ENCODE measurements at places on chromosomes 7 and 10.

DNA sequence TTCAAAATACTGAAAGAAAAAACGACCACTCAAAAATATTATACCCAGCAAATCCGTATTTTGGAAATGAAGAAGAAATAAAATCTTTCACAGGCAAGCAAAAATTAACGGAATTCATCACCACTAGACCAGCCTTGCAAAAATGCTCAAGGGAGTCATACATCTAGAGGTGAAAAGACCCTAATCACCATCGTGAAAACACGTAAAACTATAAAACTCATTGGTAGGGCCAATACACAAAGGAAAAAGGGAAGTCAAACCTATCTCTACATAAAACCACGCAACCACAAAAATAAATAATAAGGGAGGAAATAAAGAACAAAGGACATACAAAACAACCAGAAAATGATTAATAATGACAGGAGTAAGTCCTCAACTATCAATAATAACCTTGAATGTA is 6.6 kb upstream of the AKR1B1 start:
- no peak for DNase-seq

DNA sequence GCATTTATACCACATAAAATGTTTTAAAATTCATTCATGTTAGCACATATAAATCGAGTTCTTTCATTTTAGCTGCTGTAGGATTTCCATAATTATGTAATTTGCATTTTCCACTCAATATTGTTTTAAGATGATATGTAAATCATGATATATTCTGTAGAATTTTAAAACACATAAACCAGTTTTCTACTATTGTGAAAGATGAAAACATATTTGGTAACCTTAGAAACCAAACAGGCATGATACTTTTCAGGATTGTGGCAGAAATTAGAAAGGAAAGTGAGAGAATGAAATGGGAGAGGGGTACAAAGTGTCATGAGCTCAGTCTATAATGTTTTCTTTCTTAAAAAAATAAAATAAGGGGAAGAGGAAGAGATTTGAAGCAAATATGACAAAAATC is 269.3 kb downstream of the PPP1R3A start:
- no peak for DNase-seq

DNA sequence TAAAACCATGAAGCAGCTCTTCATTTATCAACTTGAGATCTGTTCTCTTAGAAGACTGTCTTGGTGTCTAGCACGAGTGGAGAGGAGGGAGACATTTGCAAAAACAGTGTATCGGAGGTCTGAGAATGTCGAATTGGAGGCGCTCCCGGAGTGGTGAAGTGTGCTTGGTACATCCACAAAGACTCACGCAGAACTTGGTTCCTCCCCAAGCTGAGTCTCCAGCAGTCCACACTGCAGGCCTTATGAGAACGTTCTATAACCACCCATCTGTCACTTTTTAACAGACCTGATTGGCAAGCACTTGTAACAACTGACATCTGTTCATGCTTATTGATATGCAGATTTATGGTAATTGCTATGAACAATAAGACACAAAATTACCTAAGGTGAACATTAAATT is 261.6 kb downstream of the CELF2 start:
- no peak for DNase-seq

DNA sequence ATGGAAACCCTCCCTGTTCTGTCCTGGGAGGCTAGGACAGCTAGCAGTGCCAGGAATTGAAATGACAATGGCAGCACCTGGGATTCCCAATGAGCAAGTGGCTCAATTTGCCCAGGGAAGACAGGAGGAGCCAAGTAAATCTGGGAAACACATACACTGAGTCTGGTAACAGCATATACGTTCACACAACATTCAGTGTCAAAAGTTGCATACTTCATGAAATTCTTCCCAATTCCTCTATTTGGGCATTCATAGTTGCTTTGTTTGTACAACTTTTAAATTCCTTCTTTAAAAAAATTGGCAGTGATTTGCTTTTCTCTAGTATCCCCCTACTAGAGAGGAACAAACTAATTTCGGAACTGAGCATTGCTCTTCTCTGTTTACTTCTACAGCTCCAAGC is 2.9 kb upstream of the FRMD4A start:
- DNase-seq: no peak

GRCh38 chr7:41098846-41099245 is 604.0 kb downstream of the INHBA start:
- DNase-seq: no peak

- DNase-seq: no peak
Observed at GRCh38 chr10:93402192-93402591, 79.9 kb downstream of the MYOF start.

DNA sequence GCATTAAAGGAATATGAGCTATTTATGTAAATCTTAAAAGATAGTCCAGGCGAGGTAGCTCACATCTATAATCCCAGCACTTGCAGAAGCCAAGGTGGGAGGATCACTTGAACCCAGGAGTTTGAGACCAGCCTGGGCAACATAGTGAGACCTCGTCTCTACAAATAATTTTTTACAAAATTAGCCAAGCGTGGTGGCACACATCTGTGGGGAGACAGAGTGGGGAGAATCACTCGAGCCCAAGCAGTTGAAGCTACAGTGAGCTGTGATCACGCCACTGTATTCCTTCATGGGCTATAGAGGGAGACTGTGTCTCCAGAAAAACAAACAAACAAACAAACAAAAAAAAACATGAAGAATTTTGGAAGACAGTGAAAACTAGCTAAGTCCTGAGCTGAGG is 28.4 kb downstream of the HERC4 start:
- DNase-seq: no peak

DNA sequence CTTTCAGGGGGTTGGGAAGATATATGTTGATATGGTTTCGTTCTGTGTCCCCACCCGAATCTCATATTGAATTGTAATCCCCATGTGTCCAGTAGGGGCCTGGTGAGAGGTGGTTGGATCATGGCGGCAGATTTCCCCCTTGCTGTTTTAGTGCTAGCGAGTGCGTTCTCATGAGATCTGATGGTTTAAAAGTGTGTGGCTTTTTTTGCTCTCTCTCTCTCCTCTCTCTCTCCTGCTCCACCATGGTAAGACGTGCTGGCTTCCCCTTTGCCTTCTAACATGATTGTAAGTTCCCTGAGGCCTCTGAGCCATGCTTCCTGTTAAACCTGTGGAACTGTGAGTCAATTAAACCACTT is 68.4 kb upstream of the PDZD8 start:
- DNase-seq: no peak

GRCh38 chr10:72888151-72888638 is 5.3 kb upstream of the OIT3 start:
- no peak for DNase-seq

DNA sequence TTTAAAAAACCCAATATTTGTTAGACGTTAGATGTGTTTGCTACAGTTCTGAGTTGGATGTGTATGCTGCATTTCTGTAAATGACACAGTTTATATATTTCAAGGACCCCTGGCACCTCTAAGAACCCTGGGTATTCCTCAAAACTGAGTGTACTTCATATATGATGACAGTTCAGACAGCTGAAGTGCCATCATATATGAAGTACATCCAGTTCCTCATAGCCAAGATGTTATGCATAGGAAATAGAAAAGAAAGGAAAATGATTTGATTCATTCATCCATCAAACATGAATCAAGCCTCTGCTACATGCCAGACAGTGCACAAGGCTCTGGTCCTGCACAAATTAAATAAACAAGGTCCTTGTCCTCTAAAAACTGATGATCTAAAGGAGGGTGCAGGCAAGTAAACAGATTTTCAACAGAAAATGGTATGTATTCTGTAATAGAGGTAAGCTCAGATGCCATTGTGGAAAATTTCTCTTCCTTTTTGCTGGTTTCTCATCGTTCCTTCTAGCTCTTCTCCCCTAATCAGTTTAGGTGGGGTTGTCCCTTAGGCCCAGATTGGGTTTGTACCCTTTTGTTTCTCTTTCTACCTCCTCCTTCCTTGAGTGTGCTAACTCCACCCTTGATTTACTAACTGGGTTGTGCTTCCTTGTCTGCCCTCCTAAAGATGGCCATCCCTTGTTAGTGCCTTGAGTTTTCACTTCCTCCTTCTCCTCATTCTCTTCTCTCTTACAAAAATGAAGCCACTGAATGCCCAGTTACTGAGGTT is 25.3 kb upstream of the SMIM30 start:
- DNase-seq: no peak

DNA sequence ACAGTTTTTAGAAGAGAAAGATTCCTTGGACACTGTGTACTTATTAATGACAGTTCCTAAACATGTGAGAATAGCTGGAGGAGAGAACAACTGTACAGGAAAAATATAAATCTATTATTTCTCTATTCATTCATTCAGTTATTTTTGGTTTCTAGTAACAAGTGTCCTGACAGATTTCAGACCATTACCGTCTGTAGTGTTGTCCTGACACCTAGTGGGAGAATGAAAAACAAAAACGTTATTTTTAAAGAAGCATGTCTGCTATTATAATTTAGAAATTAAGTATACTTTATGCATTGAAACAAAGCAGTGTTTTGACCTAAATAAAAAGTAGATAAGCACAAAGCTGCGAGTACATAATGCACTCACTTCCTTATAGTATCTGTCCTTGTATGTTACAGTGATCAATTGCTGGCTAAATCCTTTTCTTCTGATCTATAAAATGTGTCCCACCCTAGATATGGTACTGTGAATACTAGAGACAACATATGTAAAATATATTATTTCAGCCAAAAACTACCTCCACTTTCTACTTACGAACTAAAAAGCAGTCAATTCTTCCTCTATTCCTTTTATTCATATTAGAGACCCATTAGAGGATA is 575.6 kb downstream of the ARL4A start:
- no peak for DNase-seq

DNA sequence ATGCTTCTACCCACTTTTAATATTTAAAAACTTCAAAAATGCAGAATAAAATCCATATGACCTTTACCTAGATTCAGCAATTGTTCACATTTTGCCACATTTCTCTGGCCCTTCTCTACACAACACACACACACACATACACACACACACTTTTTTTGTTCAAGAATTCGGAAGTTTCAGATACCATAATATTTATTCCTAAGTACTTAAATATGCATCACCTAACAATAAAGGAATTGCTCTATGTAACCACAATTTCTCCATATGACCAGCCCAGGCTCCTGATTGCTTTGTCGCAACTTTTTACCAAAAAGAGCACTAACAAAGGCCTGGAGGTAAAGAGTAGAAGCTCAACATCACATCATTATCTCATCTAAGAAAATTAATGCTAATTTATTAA is 106.6 kb downstream of the FAS start:
- DNase-seq: no peak

GRCh38 chr7:158121441-158122045 is 466.1 kb downstream of the PTPRN2 start:
- DNase-seq: no peak

DNA sequence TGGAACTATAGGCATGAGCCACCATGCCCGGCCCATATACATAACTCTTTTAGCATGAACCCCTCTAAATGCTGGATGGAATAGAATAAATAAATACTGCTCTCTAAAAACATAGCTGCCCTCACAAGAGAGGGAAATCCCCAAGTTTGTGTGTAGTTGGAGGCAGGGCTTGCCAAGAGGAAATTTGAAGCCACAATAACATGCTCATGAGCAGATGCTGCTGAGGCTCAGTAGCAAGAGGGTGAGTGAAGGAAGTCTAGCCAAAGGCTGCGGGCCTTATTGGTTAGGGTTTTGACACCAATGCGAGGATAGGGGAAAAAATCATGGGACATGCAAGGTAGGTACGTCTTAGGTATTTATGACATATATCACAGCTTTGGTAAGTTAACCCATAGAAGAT is 17.3 kb downstream of the TPK1 start:
- DNase-seq: no peak

DNA sequence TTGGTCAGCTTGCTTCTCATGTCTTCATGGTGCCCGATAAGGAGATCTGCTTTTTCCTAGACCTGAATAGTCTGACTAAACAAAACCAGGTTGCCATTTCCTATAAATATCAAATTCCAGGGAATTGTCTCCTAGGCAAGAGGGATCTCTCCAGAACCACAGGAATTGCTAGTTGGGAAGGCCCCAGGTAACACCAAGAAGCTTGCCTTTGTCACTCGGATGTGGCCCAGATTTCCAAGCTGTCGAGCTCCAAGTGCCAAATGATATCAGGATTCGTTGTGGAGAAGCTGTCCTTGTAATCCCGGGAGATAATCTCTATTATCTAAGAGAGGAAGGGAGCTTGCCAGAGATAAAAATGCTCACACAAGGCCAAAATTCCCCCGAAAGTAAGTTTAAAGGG is 1288.5 kb upstream of the AUTS2 start:
- DNase-seq: no peak

Measured in stimulated activated CD8-positive, alpha-beta memory T cell treated with anti-CD3 and anti-CD28 coated beads, Interleukin-15, amount 100 ng/mL, for 4 hours (primary cell).